NCI-H2029 (cell line): ENCODE measurements at places on chromosomes 7 and 10.

GRCh38 chr7:77837275-77837674, 38.7 kb downstream of the PHTF2 start:
- no peak for DNase-seq

GRCh38 chr10:85946713-85947326, 419.8 kb downstream of the GRID1 start:
- no peak for DNase-seq

DNA sequence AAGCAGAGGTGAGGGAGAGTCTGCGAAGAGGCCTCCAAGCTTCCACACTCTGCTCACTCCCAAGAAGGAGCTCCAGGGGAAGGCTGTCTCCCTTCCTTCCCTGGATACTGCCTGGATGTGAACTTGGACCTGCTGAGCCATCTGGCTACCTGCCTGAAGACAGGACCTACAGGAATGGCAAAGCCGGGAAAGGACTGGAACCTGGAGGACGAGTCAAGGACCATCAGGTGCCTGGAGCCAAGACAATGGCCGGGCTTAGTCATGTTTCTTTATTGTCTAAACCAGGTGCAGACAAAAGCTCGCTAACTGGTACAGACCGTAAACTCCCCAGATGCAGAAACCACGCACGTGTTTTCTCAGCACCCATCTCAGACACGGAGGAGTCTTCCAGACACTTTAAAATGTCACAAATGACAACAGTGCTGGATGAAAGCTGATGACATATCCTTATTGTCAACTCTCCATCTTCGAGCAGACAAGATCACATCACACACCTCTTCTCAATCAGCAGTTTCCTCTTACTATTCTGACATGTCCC, 12.1 kb downstream of the ASB13 start:
- peak; percentile 33 for DNase-seq

DNA sequence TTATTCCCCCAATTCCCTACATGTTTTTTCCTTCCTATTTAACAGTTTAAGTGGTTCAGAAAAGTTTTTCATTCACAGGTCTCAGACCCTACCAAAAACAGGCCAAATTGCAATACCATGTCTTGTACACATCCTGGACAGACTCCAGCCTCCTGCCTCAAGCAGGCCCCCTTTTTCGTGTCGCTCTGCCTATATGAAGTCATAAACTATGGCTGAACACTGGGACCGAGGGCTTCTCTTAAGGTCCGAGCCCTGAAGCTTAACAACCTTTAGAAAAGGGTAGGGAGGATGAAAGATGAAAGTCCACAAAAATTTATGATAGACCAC, 1.4 kb downstream of the FBXW4 start:
- no peak for DNase-seq

GRCh38 chr7:21617513-21617912, 74.7 kb downstream of the DNAH11 start:
- no peak for DNase-seq

DNA sequence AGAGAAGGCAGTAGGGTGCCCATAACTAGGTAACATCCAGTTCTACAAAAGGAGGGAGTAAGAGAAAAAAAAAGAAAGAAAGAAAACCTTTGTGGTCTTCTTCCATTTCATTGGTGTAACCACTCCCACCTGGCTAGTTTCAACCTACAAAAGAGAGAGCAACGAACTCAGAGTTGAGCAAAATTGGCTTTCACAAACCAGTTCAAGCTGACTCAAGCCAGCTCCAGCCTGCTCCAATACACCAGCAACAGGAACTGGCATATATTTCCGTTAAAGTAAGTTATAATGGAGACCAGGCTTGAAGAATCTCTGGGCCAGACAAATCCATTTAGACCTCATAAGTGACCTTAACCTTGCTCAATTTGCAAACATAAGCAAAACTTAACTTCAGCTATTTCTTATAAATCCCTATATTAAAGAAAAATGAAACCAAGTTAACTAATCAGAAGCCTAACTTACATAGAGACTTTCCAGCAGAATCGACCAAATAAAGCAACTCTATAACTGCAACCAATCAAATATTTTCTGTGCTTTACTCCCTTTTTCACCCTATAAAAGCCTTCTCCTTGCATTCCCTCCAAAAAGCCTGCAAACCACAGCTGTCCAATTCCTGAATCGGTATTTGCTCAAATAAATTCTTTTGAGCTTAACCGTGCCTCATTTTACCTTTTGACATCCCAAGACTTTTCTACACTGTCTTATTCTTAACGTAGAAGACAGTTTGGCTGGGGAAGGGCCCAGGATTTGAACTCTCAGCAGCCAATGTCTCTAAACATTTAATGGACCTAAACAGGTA, 10.1 kb downstream of the ANKRD22 start:
- no peak for DNase-seq

DNA sequence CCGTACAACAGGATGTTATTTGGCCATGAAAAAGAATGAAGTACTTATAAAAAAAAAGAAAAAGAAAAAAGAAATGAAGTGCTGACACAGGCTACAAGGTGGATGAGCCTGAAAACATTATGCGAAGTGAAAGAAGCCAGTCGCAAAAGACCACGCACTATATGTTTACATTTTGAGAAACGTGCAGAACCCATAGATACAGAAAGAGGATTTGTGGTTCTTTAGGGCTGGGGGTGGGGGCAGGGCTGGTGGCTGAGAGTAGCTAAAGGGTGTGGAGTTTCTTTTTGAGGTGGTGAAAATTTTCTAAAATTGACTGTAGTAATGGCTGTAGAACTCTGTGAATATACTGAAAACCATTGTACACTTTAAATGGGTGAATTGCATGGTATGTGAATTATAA, 86.0 kb upstream of the FAM20C start:
- DNase-seq: no peak

GRCh38 chr7:157056246-157056645, 45.8 kb upstream of the MNX1 start:
- DNase-seq: no peak

- DNase-seq: no peak
Observed at GRCh38 chr10:104907521-104907920, 266.4 kb downstream of the SORCS3 start.

DNA sequence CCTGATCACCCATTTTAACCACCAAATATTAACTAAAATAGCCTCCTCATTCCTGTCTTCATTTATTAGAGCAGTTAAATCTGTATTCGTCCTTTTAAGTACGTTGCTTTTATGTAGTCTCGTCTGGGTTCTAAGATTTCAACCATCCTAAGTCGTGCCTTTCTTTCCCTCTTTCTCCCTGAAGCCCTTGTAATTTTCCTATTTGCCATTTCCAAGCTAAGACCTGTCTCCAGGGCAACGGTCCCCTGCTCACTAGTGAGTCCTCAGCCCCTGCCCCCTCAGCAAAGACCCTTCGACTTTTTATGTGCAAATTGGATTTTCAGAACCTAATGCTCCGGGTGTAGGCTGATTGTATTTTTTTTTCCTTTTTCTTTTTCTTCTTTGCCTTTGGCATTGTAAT, 16.1 kb upstream of the MEST start:
- no peak for DNase-seq

DNA sequence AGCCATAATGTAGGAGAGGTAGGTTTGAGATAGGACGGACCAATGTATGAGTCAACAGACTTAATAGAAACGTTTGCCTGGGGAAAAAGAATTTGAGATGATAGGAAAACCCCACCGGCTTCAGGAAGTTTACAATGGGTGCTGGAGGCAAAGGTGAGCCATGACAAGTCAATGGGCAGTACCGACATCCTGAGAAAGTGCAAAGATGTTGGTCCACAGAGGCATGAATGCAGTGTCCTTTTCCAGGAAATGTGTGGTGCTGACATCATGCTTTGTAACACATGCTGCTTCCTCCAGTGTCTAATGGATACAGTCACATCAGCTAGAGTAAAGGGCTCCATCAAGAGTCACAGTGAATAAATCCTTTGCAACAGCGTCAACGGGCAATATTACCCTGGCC, 533.6 kb downstream of the INHBA start:
- DNase-seq: no peak

DNA sequence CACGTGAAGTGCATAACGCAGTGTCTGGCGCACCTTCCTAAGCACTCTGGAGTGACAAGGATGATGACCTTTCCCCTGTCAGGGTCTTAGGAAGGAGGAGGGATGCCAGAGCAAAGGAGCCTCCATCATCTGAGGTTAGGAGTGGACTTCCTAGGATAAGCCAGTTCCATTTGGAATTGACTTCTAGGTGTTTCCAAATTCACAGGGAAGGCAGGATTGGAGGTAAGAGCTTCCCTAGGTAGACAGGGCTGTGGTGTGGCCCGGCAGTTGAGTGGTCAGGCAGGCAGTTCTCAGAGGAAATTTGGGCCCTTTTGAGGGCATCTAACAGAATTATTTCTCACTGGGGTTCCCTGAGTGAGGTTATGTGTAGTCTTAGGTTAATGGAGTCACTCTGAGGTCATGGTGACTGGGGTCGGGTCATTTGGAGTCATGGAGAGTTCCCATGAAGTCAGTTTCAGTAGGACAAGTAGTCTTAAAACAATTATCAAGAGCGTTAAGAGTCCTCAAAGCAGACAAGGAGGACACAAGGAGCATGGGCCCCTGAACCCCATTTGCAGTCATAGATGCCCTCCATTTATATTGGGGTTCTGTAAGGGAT, 8.2 kb downstream of the PPIF start:
- DNase-seq: no peak

- no peak for DNase-seq
Observed at GRCh38 chr10:96334616-96335526, 23.9 kb downstream of the OPALIN start.

GRCh38 chr7:50709151-50709550, 73.5 kb downstream of the GRB10 start:
- DNase-seq: no peak
